ENCODE measurements at places on chromosomes 1 and 21.

- DNase-seq, result peak; percentile 13
These were observed 91.6 kb upstream of the TTC39A start for GRCh38 chr1:51421964-51422363.

DNA sequence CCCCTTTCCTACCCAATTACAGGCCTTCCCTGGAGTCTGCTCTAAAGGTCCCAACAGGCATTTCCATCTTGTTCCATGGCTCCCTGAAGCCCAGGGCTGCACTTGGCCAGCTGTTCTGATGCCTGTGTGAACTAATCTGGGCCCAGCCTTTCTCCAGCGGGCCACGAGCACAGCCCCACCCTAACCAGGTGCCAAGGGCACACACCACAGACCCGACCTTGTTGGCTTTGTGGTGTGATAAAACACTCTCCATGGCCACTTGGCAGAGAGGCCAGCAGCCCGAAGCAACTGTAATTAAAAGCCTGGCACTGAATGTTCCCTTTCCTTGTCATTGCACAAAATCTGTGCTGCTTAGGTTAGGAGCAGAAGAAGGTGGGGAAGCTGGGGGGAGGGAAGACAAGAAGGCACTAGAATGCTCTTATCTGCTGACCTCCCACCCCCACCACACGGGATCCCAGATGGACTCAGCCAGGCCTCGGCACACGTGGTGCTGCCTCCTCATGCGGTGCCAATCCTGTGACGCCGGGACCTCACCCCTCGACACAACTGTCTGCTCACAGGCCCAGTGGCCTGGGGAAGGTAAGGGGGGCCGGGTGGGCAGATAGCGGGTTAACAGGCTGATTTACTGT is 9.9 kb downstream of the HCRTR1 start:
- DNase-seq, result no peak

- DNase-seq, result no peak
These were observed 120.3 kb downstream of the C1orf21 start for GRCh38 chr1:184507165-184507564.

GRCh38 chr1:54609301-54609921 is 13.9 kb downstream of the FAM151A start:
- no peak for DNase-seq

- DNase-seq, result no peak
These were observed 8.3 kb downstream of the IL24 start for GRCh38 chr1:206905295-206906164.

DNA sequence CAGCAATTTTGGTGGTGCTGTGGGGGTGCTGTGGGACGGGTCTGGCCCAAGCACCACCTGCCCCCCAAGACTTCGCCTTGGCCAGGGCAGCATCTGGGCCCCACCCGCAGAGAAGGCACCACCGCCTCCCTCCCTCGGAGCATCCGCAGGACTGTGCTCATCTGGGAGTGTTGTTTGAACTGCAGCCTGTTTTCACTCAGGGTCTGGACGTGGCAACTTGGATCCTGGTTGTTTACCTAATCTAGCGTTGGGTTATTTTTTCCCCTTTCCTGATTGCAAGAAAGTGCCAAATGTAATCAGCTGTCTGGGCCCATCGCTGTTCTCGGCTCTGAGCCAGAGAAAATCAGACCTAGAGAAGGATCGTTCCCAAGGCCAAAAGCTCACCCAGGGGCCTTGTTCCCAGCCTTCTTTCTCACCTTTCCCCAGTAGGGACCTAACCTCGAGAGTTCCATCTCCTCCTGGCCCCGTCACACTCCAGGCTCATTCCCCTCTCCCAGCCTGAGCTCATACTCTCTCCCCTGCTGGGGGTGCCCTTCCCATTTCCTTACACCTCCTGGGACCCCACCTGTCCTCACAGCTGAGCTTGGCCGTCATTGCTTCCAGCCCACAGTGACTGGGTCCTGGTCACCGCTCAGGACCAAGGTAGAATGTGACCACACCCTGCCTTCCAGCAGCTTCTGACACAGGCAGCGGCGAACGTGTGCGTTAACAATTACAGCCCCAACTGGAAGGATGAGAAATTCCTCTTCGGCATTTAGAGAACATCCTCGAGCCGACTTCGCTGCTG is 72.0 kb upstream of the FAM20B start:
- no peak for DNase-seq

DNA sequence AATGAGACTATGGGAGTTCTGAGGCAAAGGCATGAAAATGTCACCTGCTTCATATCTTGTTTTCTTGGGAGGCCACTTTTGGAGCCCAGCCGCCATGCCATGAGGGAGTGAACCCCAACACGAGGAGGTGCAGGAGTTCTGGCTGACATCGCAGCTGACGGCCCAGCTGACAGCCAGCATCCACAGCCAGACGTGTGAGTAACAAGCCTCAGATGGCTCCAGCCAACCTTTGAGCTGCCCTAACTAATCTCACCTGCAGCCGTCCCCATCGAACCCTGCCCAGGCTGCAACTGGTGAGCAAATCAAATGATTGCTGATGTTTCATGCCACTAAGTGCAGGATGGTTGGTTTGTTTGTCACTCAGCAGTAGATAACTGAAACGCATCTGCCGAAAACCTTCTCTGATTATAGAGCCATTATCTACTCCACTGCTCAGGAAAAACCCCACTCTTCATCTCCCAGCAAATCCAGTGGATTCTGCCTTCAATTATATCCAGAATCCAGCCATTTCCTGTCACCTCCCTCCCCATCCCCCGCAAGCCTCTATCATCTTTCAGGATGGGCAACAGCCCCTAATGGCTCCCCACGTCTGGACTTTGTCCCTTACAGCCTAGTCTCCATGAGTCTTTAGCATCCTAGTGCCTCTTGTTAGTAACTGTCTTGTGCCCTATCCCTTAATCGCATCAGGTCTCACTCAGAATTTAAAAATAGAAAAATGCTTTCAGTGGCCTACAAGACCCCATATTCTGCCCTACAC is 18.5 kb upstream of the RAB4A start:
- DNase-seq, result no peak

GRCh38 chr1:15339570-15339969 is 70.1 kb upstream of the EFHD2 start:
- no peak for DNase-seq

DNA sequence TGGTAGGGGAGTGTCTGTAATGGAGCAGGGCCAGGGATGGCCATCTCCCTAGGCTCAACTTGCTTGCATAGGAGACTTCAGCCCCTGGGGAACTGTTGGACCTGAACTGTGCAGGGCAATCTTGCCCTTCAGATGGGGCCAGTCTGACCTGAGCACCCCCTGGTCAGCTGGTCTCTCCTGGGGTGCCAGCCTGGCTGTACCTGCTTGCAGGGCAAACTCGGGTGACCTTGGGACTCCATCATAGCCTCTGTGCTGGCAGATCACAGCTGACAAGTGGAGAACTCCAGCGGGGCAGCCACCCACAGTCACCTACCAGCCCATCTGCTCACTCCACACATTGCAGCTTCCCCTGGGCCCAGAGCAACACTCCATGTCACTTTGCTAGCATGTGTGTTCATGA is 8.1 kb downstream of the SPRR2A start:
- no peak for DNase-seq

- no peak for DNase-seq
These were observed 33.1 kb downstream of the TRIM67 start for GRCh38 chr1:231194843-231195516.

DNA sequence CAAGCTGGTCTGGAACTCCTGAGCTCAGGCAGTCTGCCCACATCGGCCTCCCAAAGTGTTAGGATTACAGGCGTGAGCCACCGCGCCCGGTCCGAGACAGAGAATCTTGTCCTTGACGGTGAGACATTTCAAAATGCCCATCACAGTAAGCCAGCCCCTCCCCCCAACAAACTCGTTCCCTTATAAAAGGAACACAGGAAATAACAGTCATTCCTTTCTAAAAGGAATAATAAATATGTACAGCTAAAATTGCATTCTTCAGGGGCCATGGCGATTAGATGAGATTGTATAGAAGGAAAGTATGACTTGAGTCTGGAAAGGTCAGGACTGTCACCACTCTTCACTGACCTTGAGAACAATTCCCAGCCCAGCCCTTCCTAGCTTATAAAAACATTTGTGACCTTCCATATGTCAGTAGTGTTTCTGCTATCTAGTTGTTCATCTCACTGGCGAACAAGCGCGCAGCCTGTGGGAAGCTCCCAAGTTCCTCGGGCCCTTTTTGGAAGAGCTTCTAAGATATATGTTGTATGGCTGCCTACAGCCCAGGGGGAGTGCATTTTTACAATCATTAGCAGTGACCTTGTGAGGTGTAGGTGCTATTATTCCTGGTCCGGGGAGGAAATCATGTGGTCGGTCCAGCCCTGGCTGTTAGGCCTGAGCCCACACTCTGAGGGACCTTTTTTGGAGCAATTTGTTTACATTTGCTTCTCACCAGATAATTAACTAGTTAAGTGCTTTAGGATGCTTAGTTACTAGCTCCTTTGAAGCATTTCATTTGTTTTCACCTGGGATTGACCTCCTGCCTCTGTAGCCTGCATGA is 8.7 kb downstream of the SZRD1 start:
- DNase-seq, result no peak

DNA sequence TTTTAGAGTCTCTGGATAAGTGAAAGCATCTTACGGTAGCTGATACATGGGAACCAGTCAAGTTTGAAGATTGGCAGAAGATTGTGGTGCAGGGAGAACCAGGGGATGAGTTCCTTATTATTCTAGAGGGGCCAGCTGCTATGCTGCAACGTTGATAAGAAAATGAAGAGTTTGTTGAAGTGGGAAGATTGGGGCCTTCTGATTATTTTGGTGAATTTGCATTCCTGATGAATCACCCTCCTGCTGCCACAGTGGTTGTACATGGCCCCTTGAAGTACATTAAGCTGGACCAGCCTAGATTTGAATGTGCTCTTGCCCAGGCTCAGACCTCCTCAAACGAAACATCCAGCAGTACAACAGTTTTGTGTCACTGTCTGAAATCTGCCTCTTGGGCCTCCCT is 45.9 kb downstream of the BTBD8 start:
- DNase-seq, result no peak

DNA sequence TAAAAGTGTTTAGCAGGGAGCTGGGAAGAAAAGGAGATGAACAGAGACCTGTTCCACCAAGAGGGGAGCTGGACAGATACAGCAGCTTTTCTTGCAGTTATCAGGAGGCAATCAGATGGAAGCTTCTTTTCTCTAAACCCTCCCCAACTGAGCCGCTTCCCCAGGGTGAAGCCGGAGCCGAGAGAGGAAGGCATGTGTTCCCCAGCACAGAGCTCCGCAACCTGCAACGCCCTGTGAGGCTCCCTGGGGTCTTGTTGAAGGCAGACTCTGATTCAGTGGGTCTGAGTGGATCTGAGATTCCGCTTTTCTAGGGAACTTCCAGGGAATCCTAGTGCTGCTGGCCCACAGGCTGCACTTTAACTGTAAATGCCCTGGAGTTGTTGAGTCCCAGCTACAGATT is 139.1 kb upstream of the COA6 start:
- DNase-seq, result no peak

DNA sequence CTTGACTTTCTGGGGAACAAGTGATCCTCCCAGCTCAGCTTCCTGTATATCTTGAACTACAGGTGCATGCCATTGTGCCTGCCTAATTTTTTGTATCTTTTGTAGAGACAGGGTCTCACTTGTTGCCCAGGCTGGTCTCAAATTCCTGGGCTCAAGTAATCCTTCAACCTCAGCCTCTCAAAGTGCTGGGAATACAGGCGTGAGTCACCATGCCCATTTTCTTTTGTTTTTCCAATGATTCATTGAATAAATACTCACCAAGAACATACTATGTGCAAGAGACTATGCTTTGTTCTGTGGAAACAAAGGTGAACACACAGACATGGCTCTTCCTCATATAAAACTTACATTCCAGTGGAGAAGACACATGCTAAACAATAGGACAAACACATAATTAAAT is 407.8 kb upstream of the DAB1 start:
- DNase-seq, result peak; percentile 11

GRCh38 chr1:92487078-92487605 is 417 bp upstream of the GFI1 start:
- no peak for DNase-seq

DNA sequence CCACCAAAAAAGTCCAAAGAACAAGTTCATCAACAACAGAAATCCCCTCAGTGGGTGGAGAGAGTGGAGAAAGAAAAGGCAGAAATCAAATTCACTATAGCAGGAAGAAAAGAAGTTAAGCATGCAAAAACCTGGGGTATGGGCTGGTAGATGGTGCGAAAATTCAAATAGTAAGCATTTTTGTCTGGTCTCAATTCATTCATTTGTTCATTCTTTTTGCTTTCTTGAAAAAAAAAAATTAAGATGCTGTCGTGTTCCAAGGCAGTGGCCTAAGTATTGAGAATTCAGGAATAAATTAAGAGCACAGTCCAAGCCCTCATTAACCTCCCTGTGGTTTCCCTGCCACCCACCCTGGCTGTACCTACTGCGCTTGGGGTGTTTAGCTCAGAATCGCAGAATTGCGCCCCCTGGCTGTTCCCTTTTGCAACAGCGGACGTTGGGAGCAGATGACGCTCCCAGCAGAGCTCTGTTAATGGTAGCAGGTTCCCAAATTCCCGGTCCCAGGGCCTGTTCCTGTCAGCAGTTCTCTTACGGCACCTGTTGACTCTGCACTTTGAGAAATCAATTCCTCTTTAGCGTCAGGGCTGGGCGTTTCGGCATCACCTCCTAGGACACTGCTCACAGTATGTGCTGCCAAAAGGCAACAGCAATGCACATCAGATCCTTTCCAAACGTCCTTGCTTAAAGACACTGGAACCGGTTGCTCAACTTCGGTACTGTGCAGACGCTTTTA is 34.0 kb upstream of the SSX2IP start:
- no peak for DNase-seq

GRCh38 chr1:38246955-38247952 is 200.7 kb upstream of the POU3F1 start:
- DNase-seq, result no peak
